ENCODE measurements at places on chromosomes 2 and 18. TPM values are rescaled to one million over a fixed set of nuclear protein-coding genes. Genes with fewer than 3 reads are reported as not detected.

Gene OSBPL6
- total RNA-seq = 6.8 TPM

Gene CNDP1
- total RNA-seq = not detected

Gene UGT1A10
- total RNA-seq = not detected

Gene COPS7B
- 41.3 TPM for total RNA-seq

Gene FSHR
- total RNA-seq = not detected

Gene OTOS
- not detected for total RNA-seq

Gene SERPINB4
- total RNA-seq = 0.15 TPM

Gene G6PC2
- total RNA-seq = not detected

Gene SLC4A5
- total RNA-seq = 0.47 TPM

Gene PDE11A
- 0.30 TPM for total RNA-seq

Gene HAAO
- not detected for total RNA-seq

Gene C2orf66
- not detected for total RNA-seq

Gene MAIP1
- 39.6 TPM for total RNA-seq

Gene NCKAP5
- total RNA-seq = 0.83 TPM

Gene RNU2-63P
- total RNA-seq = not detected

Measured in A549 treated with Hydrocortisone at 1 μM for 4 hours (cell line).